ENCODE measurements at places on chromosomes 3 and 15.

DNA sequence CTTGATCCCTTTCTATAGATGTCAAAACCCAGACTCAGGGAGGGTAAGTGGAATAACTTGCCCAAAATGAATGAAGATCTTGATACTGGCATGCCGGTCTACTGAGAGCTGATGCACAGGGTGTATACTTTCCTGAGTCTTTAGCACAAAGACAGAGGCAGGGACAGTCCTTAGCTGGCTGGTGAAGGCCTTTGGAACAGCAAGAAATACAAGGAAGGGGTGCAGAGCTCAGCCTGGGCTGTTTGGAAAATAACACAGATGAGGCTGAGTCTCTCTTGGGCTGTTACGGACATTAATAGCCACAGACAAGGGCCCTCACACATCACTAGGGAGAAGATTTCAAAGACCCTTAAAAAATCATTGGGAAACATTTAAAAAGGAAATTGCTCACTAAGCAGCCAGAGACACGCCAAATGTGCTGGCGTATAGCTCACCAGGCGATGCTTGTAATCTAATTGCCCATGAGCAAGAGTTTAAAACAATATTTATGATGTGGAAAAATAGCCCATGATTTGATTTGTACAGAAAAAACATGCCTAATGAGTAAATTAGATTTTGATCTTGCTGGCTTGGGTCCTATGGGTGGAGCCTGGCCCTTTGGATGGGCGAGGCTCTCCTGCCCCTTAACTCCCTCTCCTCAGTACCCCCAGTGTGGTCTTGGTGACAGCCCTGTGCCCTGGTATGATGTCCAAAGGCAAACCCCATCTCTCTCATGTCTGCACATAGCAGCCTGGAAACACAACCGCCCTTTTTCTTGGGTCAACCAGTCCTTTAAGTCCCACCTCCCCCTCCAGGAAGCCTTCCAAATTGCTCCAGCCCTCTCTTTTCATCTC, 81.8 kb upstream of the MRPS22 start:
- DNase-seq, result peak; percentile 42

DNA sequence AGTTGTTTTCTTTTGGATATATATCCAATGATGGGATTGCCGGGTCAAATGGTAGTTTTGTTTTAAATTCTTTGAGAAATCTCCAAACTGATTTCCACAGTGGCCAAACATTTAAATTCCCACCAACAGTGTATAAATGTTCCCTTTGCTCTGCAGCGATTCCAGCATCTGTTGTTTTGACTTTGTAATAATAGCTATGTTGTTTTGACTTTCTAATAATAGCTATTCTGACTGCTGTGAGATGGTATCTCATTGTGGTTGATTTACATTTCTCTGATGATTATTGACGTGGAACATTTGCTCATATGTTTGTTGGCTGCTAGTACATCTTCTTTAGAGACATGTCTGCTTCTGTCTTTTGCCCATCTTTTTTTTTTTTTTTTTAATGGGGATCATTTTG, 332.2 kb upstream of the GBE1 start:
- no peak for DNase-seq

DNA sequence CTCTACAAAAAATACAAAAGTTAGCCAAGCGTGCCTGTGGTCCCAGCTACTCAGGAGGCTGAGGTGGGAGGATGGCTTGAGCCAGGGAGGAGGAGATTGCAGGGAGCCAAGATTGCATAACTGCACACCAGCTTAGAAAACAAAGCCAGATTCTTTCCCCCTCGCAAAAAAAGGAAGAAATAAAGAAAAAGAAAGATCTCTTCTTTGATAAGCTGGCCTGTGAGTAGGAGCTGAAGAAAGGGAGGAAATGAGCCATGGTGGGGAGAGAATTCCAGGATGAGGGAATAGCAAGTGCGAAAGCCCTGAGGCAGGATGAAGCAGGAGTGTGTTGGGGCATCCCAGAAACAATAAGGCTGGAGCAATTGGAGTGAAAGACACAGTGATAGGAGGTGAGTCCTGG, 24.5 kb upstream of the TOP2B start:
- no peak for DNase-seq

DNA sequence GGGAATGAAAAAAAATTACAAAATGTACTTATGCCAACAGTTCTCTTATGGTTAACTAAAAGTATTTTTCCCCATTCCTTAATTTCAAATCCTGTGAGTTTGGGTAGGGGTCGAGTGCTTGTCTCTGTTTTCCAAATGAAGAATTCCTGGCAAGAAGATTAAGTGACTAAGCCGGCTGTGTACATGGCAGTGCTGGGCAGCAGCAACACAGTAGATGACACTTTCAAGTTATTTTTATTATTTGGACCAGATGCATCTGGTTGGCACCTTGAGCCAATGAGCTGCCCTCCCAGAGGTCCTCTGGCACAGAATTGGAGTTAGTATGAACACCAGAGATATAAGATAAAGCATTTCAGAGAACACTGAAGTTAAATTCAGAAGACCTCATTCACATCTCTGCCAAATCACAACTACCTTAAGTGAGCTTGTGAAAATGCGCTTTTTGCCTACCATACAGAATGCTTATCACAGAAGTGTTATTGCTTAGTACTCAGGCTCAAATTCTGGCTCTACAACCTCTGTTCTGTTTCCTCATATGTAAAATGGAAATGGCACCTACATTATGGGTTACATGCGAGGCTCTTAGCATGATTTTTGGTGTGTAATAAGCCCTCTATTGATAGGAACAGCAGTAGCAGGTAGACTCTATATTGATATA, 256.9 kb downstream of the UBE2E2 start:
- DNase-seq, result no peak

- no peak for DNase-seq
Measured at GRCh38 chr15:57152666-57153539, 223.4 kb upstream of the CGNL1 start.

DNA sequence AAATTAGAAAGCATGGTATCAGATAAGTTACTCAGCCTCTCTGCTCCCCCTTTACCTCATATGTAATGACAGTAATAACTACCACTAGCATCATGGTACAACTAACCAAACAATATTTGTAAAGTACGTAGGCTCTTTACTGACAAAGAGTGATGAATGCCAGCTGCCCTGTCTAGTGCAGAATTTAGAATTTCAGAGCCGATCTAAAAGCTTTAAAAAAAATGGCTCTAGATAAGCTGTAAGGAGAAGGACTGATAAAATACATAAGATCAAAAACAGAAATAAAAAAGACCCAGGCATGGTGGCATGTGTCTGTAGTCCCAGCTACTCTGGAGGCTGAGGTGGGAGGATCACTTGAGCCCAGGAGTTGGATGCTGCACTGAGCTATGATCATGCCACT, 424.1 kb downstream of the MAGI1 start:
- DNase-seq, result no peak

DNA sequence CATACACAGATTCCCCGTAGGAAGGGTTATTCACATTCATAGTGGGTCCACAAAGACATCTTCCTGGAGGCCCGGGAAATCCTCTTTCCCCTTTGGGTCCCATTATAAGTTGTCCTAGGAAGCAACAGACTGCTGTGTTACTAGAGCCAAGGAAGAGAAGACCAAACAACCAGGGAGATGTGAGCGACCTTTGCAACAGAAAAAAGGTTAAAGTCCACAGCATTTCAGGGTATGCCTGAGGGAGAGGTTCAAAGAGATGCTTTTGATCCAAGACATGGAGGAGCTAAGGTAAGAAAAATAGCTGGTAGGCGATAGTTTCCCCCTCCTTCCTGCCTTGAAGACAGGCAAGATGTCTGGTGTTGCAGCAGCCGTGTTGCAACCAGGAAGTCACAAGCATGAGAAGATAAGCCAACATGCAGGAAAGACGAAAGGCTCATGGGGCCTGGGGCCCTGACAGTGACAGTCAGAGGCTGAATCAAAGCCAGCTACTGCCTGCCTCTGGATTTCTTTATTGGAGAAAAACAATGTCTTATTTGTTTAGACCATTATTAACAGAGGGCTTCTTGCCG, 30.9 kb downstream of the EAF1 start:
- DNase-seq, result no peak

- no peak for DNase-seq
Measured at GRCh38 chr15:55194256-55194655, 2.5 kb downstream of the RSL24D1 start.

GRCh38 chr3:145739926-145740325, 421.1 kb downstream of the PLOD2 start:
- DNase-seq, result no peak

GRCh38 chr3:16338999-16339398, 74.0 kb downstream of the OXNAD1 start:
- DNase-seq, result peak; percentile 52

- no peak for DNase-seq
Measured at GRCh38 chr15:31499236-31499952, 172.8 kb downstream of the KLF13 start.

- DNase-seq, result no peak
Measured at GRCh38 chr3:71119171-71119570, 464.4 kb downstream of the FOXP1 start.

- no peak for DNase-seq
Measured at GRCh38 chr15:34837246-34838016, 42.1 kb upstream of the ACTC1 start.

DNA sequence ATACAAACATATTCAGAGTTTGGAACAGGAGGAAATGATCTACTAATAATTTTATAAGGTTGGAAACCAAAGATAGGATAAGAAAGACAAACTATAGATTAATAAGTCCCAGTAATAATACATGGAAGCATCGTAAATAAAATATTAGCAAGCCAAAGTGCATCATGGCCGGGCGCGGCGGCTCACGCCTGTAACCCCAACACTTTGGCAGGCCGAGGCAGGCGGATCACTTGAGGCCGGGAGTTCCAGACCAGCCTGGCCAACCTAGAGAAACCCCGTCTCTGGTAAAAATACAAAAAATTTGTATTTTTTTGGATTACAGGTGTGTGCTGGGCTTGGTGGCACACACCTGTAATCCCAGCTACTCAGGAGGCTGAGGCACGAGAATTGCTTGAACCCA, 14.9 kb downstream of the MUC4 start:
- DNase-seq, result no peak

DNA sequence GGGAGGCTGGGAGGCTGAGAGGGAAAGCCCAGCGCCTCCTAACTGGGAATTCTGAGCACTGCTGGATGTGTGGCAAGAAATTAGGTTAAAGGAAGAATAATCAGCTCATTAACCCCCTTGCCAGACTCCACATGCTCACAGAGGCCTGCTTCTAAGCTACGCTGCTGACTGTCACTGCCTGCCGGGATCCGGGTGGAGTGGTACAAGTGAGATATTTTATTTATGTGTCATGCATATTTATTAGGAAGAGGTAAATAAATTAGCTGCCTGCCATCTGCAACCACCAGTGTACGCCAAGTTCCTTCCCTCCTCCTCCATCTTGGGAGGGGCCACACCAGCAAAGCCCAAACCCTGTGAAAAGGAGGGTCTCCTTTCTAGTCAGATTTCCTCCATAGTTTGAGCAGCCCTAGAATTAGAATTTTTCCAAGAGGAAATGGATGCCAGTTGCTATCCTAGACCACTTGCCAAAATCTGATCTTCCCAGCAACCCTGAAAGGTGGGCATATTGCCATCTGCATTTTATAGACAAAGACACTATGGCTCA, 43.5 kb upstream of the GRIP2 start:
- DNase-seq, result no peak

GRCh38 chr3:60149501-60149900, 1099.7 kb upstream of the CFAP20DC start:
- no peak for DNase-seq

DNA sequence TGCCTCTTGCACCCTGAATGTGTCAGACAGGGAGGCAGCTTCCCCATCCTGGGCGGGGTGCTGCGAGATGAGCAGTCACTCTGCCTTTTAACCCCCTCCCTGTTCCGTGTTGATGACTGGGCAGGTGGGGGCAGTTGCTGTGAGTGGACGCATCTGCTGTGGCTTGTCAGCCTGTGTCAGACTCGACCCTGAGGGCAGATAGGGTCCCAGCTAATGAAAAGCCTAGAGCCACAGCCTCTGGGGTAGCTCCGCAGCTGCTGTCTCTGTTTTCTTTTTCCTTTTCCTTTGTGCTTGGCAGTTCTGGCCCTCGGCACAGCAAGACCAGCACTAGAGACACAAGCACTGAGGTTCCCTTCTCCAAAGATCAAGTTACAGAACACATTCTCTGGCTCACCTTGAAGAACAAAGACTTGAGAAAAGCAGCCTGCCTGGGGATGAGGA, 43.0 kb upstream of the GLCE start:
- DNase-seq, result peak; percentile 76

GRCh38 chr3:195095035-195095703, 175.8 kb downstream of the XXYLT1 start:
- peak; percentile 64 for DNase-seq

- DNase-seq, result no peak
Measured at GRCh38 chr3:190362258-190362657, 25.7 kb upstream of the CLDN16 start.

DNA sequence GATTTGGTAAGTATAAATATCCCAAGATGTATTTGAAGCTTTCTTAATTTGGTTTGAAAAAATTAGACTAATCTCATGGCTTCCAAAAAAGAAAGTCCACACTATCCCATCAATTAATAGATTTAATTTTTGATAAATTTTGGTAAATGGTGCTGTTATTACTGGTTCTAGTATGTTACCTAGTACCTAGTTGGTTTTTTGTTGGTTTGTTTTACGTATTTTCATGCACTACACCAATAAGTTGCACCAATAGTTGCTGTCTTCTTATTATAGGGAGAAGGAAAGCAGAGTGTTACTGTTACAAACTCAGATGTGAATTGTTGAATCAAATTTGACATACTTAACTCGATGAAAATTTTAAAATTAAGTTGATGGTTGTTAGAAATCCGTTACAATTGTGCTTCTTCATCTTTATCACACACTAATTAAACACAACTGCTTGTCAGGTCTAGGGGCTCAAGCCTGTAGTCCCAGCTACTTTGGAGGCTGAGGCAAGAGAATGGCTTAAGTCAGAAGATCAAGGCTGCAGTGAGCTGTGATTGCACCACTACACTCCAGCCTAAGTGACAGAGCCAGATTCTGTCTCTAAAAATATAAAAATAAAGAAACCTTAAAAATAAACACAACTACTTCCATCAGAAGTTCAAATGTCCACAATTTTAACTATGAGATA, 23.1 kb upstream of the MBNL1 start:
- DNase-seq, result no peak

DNA sequence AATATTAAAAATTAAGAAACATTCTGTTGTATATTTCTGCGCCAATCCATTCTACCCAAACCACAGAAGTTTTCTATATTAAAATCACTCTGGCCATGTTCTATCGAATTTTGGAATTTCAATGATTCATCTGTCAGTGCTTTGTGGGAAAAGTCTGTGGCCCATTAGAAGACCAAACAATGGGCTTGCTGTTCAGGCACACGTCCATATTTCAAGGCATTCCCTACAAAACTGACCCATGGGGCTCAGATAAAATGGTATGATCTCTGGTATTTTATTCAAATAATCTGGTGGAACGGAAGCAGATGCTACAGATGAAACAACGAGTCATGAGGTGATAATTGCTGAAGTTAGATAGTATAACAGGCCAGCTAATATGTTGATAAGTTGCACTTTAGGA, 12.4 kb downstream of the NPHP3 start:
- no peak for DNase-seq

GRCh38 chr3:98540346-98540745, 8.6 kb downstream of the GPR15 start:
- DNase-seq, result no peak

DNA sequence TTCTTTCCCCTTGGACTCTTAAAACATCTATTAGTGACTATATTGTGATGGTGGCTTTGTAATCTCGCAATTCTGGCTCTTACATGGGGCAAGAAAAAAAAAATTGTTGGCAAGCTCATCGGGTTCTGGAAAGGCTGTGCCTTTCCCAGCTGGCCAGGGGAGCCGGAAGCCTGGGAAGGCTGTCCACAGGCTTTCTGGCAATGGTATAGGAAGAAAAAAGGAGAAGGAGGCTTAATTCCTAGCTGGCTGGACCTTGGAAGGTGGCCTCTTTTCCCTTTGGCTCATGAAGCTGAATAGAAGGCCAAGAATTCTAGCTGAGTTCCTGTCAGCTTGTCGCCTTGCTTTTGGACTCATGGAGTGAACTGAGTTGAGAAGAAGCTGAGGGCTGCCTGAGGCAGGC, 243.5 kb upstream of the SEMA6D start:
- no peak for DNase-seq
